ENCODE measurements at places on chromosomes 2 and 18.
A peak's percentile ranks its signal among the peaks of the same experiment; 100 is the strongest.

GRCh38 chr2:101251844-101252407, 760 bp upstream of the CNOT11 start:
- DNase-seq, result peak; percentile 41

DNA sequence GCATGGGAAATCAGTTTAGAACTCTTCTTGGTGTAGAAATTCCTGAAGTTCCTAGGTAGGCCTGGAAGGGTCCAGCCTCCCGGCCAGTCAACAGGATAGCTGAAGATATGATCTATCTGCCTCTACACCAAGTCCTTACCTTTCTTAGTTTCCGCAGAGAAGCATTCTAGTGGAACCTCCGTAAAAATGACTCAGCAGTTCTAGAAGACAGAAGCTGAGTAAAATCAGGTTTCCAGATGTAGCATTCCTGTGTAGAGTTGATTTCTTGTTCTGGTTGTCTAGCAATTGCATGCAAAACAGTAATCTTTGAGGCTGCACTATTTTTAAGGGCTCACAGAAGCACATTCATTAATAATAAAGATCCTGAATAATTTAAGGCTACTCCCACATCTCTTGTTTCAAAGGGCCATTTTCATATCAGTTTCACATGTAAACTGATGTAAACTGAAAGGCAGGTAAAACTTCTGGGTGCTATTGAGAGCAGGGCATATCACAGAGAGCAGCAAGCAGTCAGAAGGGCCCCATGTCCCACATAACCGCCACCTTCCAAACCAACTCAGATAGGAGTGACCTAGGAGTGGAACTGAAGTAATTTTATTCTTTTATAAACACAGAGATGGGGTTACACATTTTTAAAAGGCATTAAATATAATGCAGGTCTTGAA, 3.2 kb upstream of the DYTN start:
- no peak for DNase-seq

DNA sequence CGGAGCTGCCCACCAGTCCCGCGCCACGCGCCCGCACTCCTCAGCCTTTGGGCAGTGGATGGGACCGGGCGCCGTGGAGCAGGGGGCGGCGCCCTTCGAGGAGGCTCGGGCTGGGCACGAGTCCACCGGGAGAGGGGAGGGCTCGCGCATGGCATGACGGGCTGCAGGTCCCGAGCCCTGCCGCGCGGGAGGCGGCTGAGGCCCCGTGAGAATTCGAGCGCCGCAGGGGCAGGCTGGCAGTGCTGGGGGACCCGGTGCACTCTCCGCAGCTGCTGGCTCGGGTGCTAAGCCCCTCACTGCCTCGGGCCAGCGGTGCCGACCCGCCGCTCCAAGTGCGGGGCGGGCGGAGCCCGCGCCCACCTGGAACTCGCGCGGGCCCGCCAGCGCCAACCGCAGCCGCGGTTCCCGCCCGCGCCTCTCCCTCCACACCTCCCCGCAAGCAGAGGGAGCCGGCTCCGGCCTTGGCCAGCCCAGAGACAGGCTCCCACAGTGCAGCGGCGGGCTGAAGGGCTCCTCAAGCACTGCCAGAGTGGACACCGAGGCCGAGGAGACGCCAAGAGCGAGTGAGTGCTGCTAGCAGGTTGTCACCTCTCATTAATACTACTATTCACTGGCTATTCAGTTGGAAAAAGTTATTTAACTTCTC, 3.6 kb upstream of the TTC21B start:
- no peak for DNase-seq

DNA sequence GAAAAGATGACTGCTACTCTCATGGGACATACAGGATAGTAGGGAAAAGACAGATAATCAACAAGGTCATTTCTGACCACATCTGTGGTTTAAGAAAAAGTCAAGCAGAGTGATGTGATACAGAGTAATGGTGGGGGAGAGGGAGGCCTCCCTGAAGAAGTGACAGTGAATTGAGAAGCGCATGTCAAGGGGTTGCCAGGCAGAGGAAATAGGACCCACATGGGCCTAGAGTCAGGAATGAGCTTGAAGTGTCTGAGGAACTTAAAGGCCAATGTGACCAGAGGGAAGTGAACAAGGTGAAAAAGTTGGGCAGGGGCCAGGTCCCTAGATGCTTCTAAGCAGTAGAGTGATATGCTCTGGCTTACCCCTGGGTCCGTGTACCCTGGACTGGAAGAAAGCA, 113.5 kb upstream of the PPP1CB start:
- DNase-seq, result no peak

- DNase-seq, result no peak
These were observed 87.1 kb upstream of the SLC66A3 start for GRCh38 chr2:11068079-11068741.

GRCh38 chr2:78202366-78202765, 680.2 kb upstream of the LRRTM4 start:
- DNase-seq, result no peak

Data from activated CD4-positive, alpha-beta T cell treated with anti-CD3 and anti-CD28 coated beads for 48 hours (primary cell).